ENCODE measurements at places on chromosomes 2 and 18.

- no peak for DNase-seq
Observed at GRCh38 chr2:142038826-142039225, 92.0 kb downstream of the LRP1B start.

- DNase-seq, result no peak
Observed at GRCh38 chr2:237312021-237312755, 101.8 kb downstream of the COL6A3 start.

- DNase-seq, result no peak
Observed at GRCh38 chr18:26322890-26323653, 96.8 kb downstream of the TAF4B start.

GRCh38 chr2:32772638-32773447 lies 145.0 kb downstream of the TTC27 start:
- no peak for DNase-seq

- DNase-seq, result no peak
Observed at GRCh38 chr2:21761361-21761760, 637.6 kb downstream of the TDRD15 start.

All from left ventricle myocardium inferior (tissue), 1 donor.